ENCODE measurements at places on chromosomes 4 and X.

DNA sequence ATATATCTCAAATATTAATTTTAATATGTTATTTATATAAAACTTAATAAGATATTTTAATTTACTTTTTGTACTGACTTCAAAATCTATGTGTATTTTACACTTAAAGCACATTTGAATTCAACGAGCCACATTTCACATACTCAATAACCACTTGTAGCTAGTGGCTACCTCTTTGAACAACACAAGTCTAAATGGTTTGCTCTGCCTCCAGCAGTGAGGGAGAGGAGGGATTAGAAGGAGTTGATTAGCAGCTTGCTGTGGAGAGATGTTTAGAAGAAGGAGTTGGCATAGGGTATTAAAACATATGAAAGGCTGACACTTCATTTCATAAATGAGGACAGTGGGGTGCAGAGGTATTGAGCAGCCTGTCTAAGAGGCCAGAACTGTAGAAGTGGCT, 124.0 kb downstream of the ARHGAP24 start:
- DNase-seq, result no peak

DNA sequence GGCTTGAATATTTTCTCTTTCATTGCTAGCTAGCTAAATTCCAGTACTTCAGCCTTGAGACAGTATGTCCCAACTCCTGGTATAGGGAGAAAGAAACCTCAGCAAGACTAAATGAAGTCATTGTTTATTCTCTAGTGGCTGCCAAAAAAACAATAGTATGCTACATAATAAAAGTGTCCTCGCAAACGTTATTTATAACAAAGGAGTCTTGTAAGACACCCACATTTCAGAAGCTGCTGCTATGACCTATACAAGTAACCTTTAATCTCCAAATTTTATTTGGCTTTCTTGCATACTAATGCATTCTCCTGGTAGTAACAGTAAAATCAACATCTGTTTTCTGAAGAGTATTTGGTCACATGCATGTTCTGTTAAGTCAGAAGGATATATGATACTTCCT, 28.8 kb downstream of the NEK1 start:
- DNase-seq, result no peak

GRCh38 chrX:71871367-71871766, 39.3 kb upstream of the NHSL2 start:
- no peak for DNase-seq

- DNase-seq, result no peak
These were observed 134.2 kb downstream of the FANCB start for GRCh38 chrX:14738643-14739042.

DNA sequence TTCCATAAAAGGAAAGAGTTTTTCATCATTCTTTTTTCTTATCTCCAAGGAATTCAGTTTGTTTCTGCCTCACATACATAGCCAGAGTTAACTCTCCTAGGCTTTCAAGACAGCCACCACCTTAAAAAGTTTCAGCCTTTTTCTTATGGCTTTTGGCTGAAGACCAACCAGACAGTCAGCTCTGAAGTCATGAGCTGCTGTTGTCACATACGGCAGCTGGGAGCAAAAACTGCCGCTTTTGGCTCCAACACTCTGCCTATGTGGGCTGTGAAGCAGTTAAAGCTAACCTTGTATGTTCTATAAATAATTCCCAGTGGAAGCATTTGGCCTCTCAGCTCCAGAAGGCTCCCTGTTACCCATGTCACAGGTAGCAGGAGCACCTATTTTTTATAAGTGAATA, 104.1 kb downstream of the KLHL4 start:
- no peak for DNase-seq

- no peak for DNase-seq
These were observed 17.5 kb downstream of the GATB start for GRCh38 chr4:151743128-151743854.

GRCh38 chr4:98113012-98113411, 30.3 kb downstream of the STPG2 start:
- DNase-seq, result no peak

GRCh38 chrX:16754019-16754418, 32.2 kb upstream of the TXLNG start:
- no peak for DNase-seq
